NCI-H2029 treated with DMSO at 0.1 percent for 48 hours (cell line): ENCODE measurements at places on chromosomes 6 and 20.
A peak's percentile ranks its signal among the peaks of the same experiment; 100 is the strongest.

GRCh38 chr6:140857739-140858380 is 1274.9 kb upstream of the GJE1 start:
- peak; percentile 2 for DNase-seq

DNA sequence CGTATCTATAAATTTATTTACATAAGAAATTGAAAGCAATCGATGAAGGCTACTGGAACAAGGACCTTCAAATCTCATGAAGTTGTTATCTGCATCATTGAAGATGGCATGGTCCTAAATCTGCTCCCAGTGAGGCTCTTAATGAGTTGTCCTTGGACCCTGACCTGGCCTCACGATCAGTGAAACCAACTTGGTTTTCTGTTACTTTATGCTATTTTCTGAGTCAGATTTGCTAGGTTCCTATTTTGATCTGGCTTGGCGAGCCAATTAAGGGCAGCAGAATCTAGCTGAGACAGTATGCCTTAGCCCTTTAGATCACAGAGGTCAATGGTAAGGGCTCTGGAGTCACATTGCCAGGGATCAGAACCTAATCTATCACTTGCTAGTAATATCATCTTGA is 30.1 kb upstream of the NOX3 start:
- DNase-seq, result no peak

DNA sequence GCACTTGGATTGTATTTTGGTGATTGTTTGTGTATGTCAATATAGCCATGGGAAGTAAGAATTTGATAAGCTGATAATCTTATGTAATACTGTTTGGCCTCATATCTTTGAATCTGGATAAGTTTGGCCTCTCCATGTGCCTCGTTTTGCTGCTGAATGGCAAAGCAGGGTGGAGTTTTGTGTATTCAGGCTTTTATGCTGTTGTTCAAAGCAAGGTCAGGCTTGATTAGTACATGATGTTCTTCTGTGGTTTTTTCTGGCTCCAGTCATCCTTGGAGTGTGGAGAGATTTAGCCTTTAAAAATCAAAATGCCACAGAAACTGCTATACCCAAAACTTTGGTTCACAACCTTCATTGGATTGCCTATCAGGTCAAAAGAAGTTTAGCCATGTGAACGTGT is 728.9 kb upstream of the GJE1 start:
- DNase-seq, result no peak

DNA sequence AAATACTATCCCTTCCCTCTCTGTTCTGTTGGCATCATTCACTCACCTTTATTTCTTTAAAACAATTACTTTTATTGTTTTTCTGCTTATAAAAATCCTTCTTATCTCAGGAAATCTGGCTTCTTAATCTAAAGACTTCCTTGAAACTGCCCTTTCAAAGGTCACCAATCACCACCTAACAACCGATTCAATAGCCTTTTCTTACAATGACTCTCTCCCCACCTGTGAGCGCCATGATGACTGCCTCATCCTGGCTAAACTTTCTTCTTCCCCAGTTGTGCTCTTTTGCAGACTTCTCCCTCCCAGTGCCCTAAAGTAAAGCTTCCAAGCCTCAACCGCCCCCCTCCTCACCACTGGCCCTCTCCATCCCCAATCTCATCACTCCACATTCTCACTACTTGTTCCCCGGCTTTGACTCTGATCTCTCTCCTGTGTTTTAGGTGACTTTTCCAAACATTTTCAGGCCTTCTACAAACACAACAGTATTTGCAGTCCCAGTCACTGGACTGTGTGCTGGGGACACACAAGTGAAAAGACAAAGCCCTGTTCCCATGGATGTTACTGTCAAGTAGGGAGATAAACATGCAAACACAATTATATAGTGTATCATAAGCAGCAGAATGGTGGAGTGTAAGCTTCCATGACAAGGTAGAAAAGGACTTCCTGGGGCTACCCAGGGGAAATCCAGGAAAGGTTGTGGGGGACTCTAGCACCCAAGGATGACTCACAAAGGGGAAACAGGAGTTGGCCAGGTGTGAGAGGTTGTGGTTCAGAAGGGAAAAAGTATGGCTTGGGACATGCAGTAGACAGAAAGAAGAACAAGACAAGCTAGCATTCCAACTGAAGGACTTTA is 12.8 kb downstream of the NHSL1 start:
- no peak for DNase-seq

GRCh38 chr6:14810021-14810420 is 435.8 kb upstream of the JARID2 start:
- DNase-seq, result no peak

DNA sequence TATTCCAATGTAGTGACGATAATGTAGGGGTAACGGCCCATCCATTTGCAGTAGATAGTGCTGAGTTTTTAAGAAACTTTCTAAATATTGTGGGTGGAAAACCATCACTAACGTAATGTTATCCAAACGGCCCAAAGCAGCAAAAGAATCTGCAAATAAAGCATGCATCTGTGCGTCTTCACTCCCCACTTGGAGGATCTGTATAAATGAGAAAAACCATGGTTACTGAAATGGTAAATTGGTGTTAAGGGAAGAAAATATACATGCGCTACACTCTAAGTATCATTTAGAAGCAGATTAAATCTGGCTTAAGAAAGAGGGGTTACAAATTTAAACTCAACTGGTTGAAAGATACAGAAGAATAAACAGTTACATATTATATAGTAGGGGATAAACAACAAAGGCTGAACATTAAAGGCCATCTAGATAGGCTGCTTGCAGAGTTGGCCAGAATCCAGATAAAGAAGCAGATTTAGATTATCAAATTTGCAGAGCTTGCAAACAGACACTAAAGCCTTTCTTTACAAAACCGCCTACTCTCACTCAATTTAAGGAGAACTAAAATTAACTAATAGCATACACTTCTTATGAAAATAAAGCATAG is 93.3 kb downstream of the SESN1 start:
- no peak for DNase-seq

DNA sequence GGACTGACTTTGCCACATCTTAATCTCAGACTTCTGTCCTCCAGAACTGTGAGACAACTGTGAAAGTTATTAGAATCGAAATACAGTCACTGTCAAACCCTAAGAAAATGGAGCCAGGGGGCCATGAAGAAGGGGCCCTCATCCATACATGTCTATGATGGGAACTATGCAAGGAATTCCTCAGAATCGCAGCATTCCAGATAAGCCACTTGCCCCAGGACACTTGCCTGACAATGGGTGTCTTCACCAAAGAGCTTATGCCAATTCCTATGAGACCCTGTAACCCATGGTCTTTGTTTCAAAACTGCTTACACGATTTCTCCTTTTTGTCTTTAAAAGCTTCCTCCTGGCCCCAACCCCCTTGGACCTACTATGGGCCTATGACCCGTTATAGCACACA is 90.4 kb upstream of the FOXP4 start:
- DNase-seq, result no peak

GRCh38 chr20:10076126-10077080 is 41.6 kb downstream of the ANKEF1 start:
- DNase-seq, result no peak

GRCh38 chr20:2986466-2986865 is 57.0 kb upstream of the GNRH2 start:
- no peak for DNase-seq

DNA sequence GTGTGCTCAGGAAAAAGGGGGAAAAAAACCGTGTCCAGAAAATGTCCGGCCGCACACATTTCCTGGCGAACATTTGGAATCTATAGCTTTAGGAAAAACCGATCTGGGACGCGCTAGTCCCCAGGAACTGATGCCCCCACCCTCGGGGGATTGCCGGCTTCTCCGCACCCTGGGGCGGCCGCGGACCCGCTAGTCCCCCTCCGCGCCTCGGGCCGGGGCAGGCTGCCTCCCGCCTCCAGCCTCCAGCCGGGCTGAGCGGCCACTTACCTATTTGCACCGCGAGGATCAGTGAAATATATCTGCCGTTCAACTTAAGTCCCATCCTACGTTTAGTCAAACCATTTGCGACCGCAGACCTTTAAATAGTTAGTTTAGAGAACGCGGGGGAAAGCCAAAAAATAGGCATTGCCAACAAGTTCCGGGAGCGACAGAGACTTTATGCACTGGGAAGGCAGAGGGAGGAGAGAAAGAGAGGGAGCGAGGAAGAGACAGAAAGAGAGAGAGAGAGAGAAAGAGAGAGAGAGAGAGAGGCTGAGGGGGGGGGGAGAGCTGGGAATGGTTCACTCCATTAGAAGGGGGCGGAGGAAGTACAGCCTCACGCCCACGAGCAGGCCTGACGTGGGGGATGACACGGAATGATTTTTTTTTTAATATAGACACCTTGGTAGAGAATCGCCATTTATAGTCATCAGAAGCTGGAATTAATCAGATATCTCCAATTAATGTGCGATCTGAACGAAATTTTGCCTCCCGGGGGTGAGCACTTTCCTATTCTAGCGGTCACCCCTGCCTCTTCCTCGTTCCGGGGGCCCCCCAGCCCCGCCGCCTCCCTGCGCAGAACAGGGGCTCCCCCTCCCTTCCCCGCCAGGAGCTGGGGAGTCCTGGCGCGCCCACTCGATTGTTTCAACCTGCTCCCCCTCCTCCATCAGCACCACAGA is at the start of gene NRN1:
Gene NRN1 (minus strand): TSS at position 498 of the 938 bp plus-strand sequence. CDS start 176 bp downstream, at position 322.
- peak; percentile 73 for DNase-seq

DNA sequence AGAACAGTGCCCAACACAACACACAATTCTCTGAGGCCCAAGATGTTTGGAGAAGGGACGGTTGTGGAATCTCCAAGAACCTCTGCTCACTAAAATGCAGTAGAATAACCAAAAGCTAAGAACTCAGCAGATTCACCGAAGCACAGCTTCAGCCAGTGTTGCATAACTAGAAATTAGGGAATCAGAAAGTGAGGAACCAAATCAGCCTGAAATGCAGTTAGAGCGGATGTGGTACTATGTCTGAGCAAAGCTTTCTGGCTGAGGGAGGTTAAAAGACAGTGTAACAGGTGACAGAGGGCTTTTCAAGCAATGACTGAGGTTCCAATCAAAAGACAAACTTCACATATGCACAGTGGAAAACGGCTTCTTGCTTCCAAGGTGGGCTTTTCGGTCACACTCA is 197.9 kb upstream of the KCNK16 start:
- no peak for DNase-seq

GRCh38 chr6:93021235-93021915 is 398.0 kb downstream of the EPHA7 start:
- no peak for DNase-seq

GRCh38 chr6:13384966-13385365 is 56.6 kb upstream of the TBC1D7 start:
- no peak for DNase-seq

DNA sequence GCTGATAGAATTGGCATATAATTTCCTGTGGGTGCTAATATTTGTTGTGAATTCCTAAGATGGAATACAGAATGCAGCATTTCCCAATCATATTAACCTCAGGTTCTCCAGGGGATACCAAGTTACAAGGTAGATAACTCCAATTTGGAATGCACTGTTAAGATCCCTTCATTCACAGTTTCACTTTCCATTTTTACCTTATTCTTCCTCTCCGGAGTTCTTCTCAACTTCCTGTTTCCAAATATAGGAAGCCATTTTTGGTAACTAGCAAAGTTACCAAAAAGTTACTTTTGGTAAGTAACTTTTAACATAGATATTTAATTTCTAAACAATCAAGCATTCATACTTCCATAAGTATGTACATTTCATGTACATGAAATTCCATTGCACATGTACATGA is 63.5 kb upstream of the PHACTR2 start:
- no peak for DNase-seq

DNA sequence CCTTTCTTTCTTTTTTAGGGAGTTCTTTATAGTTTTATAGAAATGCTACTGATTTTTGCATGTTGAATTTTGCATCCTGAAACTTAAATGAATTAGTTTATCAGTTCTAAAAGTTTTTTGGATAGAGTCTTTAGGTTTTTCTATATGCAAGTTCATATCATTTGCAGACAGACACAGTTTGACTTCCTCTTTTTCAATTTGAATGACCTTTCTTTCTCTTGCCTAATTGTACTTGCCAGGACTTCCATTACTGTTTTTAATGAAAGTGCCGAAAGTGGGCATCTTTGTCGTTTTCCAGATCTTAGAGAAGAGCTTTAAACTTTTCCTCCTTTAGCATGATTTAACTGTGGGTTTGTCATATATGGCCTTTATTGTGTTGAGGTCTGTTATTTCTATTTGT is 21.1 kb upstream of the EDN1 start:
- DNase-seq, result no peak

DNA sequence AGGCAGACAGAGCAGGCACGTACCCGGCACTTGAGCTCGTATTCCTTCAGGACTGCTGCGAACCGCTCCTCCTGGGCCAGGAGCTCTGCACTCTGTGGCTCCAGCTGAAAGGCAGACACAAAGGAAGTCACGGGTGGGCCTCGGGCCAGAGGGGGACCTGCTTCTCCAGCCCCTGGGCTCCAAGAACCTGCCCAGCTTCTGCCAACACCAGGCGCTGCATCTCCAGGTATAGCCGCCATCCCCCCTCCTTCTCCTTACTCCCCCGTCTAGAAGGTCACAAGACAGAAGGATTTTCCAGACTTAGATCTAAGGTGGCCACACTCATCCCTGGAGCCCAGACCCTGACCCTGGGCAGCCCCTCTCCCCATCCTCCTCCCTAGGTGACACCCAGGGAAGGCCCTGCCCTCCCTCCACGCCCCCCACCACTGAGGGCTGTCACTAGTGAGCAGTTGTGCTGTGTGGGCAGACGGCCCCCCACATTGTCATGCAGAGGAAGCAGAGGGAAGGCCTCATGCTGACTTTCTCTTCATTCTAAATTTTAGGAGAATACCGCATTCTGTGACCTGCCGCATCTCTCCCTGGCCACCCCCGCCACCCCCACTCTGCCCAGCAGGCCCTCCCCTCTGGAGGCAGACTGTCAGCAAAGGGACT is 81.9 kb downstream of the GINS1 start:
- DNase-seq, result no peak

GRCh38 chr6:36959555-36960250 is 5.2 kb downstream of the PI16 start:
- DNase-seq, result no peak

GRCh38 chr6:152566103-152566875 is 70.9 kb downstream of the SYNE1 start:
- DNase-seq, result no peak

DNA sequence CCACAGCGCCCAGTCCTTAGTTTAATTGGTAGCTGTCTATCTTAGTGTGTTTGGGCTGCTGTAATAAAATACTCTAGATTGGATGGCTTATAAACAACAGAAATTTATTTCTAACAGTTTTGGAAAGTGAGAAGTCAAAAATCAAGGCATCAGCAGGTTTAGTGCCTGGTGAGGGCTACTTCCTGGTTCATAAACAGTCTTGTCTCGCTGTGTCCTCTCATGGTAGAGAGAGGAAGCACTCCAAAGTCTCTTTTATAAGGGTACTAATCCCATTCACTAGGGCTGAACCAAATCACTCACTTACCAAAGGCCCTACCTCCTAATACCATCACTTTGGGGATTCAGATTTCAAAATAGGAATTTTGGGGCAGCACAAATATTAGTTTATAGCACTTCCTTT is 336.9 kb upstream of the RSPO3 start:
- no peak for DNase-seq
